ENCODE measurements at places on chromosomes 6 and 20.

- DNase-seq, result no peak
These were observed 69.6 kb downstream of the TMEM242 start for GRCh38 chr6:157253699-157254098.

DNA sequence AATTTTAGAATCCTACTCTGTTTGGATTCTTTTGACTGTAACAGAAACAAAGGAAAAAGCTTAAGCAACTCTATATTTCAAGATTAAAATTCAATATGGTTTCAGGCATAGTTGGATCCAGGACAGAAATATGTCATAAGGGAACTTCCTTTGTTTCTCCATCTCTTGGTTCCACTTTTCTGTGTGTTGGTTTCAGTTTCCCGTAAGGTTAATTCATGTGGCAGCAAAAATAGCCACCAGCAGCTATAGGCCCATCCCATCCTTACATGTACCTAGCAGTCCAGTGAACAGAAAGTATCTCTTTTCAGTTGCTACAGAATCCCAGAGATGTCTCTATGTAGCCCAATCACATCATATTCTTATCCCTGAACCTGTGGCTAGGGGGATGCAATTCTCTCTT lies 8.8 kb upstream of the FAM8A1 start:
- DNase-seq, result no peak

GRCh38 chr6:137282254-137282653 lies 63.1 kb upstream of the IFNGR1 start:
- DNase-seq, result no peak

GRCh38 chr20:62305149-62305764 lies 2.5 kb downstream of the ADRM1 start:
- no peak for DNase-seq

DNA sequence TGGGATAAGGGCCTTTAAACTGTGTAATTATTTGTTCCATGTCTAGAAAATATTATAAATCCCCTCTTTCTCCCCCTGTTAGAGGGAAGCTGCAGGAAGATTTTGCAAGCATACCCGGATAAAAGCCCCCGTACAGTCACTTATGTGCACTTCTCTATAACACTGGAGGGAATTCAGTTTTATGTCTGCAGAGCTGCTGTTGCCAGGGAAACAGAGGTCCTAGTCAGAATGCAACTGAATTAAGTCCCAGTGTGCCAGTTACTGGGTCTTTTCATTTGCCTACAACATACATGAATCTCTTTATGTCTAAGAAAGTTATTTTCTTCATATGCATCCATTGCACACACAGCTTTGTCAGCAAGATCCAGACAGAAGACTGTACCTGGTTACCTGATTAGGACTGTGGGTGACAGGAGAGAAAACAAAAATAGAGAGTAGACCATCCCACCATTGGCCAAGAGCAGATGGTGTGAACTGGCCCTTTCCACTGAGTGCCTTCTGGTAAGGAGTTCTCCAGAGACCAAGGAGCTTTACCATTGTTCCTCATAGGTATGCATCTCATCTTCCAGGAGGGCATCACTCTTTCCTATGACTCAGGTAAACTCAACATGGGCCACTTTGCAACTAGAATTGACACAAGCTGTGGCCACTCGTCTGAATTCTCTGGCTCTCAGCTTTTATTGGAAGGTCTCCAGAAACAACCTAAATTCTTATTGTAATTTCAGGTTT lies 180.8 kb upstream of the PHACTR1 start:
- DNase-seq, result no peak

GRCh38 chr6:44011350-44011920 lies 115.8 kb downstream of the MRPL14 start:
- no peak for DNase-seq

DNA sequence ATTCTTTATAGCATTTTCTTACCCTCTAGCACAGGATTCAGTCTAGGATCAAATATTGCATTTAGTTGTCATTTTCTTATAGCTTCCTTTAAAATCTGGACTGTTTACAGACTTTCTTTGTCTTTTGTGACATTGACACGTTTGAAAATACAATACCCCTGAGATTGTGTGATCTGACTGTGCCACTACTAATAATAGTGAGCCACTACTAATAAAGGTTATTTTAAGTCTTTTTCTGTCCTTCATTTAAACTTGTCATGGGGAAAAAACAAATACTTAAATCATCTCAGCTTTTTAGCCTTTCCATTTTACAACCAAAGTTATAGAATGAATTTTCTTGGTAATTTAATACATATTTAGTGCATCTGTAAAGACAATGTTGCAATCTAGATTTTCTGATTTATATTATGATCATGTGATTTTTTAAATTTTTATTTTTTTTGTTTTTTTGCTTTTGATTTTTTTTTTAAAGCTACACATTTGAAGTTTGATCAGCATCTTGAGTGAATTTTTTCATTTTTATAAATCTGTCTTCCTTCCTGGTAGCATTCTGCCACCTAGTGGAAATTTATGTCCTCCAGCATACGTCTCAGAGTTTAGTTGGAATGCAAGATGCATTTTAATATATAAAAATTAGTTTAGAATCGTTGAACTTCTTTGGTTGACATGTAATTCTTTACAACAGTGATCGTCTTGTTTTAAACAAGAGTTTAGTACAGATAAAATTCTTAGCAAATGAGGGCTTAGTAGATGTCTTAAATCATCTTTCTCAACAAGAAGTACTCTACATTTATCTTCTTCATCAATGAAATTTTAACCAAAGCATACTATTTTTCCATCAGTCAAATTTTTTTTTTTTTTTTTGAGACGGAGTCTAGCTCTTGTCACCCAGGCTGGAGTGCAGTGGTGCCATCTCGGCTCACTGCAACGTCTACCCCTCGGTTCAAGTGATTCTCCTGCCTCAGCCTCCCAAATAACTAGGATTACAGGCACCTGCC lies 119.4 kb downstream of the NCOA3 start:
- no peak for DNase-seq
